Hematopoietic multipotent progenitor cell treated with erythropoietin and hydrocortisone succinate and interleukin-3 and kit ligand, for 4 days (in vitro differentiated cells): ENCODE measurements at places on chromosomes 7 and 10.
A peak's percentile ranks its signal among the peaks of the same experiment; 100 is the strongest.

DNA sequence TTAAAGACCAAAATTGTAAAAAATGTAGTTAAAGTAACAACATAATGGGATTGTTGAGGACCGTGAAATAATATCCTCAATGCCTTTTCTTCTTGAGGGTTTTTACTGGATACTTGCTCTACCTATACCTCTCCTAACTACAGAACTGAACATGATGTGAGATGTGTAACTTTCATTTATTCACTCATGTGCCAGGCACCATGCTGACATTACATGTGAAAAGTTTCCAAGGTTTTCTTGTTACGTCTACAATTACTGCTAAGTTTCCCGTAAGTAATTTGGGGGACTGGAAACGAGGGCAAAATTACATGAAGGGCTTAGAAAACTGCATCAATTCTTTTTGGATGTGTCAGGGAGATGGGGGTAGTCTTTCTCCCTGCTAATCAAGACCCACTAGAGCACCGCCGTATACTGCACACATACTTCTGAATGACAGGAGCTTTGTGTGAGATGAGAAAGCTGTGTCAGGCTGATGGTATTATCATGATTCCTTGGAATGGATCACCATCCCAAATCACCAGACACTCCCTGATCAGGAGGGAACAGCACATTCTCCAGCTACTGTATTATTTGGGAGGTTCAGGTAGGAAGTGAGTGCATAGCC is 41.8 kb downstream of the PTPRZ1 start:
- no peak for DNase-seq

DNA sequence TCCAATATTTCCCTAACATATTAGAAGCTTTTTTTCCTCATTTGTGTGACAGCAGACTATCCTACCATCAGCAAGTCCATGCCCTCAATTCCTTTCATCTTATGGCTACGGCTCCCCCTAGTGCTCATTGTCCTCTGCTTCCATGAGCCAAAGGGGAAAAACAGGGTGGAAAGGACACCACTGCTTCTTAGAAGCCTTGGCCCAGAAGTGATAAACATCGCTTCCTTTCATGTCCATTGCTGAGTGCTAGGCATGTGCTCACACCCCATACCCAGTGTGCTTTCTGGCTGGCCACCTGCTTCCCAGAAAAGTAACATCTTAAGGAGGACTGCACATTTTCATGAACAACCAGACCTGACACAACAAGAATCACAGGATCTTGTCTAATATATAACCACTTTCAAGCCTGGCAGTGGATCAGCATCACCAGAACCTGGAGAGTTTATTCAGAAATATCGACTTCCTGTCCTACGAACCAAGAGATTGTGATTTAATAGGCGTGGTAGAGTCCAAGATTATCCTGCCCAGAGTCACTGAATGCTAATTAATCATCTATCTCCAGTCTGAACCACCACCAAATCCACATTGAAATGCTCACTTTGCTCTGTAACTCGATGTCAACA is 650.5 kb upstream of the SORCS1 start:
- DNase-seq, result peak; percentile 71

DNA sequence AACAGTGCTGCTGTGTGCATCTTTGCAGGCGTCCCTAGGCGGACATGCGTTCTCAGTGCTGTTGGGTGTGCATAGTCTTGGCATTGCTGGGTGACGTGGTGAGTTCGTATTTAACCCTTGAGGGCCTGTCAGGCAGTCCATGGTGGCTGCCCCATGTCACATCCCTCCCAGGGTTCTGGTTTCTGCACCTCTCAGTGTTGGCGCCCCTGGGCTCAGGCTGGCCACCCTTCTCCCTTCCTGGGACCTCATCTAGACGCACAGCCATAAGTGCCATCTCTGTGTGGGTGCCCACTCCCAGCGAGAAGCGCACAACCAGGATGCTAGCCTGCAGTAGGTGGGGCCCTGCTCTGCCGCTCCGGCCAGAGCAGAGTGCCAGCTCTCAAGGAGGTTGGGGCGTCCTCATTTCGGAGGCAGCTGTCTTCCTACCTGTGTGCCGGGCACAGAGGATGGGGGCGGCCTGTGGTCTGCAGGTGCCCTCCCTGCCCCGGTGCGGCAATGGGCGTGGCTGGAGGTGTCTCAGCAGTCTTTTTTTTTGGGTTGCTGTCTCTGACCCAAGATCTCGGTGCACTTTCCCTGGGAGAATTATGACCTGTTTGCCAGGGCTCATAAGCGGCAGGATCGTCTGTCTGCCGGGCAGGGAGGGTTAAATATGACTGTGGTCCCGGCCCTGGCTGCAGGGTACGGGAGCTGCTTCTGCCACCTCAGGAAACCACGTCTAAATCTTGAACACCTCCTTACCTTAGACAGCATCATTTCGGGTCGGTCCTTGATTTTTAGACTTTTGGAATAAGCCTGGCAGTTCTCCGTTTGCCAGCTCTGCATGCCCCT is 6.5 kb downstream of the INPP5A start:
- peak; percentile 20 for DNase-seq

DNA sequence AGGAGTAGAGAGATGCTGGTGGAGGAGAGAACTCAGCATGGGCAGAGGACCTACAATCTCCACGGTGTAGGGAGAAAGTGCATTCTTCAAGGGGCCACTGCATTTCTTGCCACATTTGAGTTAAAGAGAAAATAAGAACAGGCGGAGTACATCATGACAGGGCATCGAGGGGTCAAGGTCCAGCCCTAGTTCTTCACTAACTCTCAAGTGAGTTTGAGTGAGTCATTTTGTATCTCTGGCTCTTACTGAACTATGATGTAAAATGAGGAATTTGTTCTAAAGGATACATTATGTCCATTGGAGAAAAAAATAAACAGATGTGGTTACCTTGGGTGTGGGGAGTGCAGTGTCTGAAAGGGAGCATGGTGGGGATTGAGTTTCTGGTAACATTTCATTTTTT is 182.9 kb downstream of the XPNPEP1 start:
- DNase-seq, result no peak

DNA sequence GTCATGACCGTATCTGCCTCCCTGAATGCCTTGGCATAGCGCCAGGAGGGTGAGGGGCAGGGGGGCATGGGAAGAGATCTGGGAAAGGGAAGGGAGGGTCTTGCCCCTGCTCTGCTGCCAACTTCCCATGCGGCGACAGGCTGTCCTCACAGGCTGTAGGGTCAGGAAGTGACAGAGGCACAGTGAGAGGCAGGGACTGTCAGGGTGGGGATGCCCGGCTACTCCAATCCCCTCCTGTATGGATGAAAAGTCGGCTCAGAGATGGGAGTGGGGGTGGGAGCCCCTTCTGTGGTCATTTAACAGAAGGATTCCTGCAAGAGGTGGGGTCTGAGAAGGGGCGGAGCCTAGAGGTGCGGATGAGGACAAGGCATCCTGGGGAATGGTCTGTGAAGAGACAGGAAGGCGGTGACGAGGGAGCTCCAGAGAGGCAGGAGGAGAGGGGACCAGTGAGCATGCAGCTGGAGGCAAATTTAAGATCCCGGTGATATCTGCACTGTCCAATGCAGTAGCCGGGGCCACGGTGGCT is 20.8 kb upstream of the UNC5B start:
- DNase-seq, result no peak
